AG04450 (cell line): ENCODE measurements at places on chromosomes 2 and 18.

GRCh38 chr2:232741972-232742371, 34.4 kb downstream of the KCNJ13 start:
- DNase-seq = no peak

GRCh38 chr2:217671075-217671474, 331.7 kb downstream of the TNS1 start:
- no peak for DNase-seq

- DNase-seq = no peak
Measured at GRCh38 chr2:23385748-23386338, 864 bp downstream of the KLHL29 start.

- DNase-seq = no peak
Measured at GRCh38 chr2:241895712-241896641, 26.4 kb downstream of the RTP5 start.

DNA sequence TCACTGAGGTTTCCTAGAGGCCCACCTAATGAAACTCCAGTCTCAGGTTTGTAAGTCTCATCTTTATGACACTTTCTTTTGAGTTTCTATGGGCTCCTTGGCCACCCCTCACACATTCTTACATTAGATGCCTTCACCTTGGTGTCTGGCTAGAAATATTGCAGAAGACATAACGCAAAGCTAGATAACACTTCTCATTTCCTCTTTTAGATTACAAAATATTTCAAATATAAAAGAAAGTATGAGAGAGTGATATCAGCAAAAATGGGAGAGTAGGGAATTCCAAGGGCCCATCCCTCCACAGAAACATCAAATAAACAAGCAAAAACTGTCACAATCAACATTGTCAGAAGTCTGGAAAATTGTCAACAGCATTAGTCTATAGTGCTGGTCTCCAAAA, 43.3 kb upstream of the ZCCHC2 start:
- no peak for DNase-seq

DNA sequence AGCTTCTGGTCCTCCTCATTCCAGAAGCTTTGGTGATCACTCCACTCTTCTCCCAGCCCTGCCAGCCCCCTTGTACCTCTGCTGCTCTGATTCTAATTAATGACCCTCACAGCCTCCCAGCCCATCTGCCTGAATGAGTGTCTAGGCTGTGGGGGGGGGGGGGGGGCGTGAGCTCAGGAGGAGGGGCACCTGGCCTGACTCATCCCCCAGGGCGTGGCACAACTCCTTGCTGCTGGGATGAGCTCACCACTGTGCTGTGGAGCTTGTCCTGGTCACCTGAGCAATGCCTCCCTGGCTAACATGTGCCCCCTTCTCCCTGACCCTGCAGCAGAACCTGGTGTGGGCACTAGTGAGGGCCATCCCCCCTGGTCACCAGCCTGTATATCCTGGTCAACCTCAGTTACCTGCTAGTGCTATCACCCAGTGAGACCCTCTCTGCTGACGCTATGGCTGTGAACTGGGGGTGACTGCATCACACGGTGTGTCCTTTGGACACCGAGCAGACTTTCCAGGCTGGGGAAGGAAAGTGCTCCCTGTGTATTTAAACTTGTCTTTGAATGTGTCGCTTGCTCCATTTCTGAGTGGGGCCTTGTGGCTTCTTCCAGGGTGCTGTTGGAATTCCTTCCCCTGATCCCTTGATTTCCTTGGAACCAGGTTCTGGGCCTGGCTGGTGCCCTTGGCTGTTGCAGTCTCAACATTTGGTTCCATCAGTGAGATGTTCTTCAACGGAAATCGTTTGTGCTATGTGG, 41.5 kb upstream of the PUM2 start:
- no peak for DNase-seq

- DNase-seq = no peak
Measured at GRCh38 chr2:203870481-203870880, 2.9 kb downstream of the CTLA4 start.

GRCh38 chr2:60873381-60873780, 8.0 kb upstream of the REL start:
- no peak for DNase-seq

- no peak for DNase-seq
Measured at GRCh38 chr2:28325567-28326468, 66.8 kb upstream of the FOSL2 start.

DNA sequence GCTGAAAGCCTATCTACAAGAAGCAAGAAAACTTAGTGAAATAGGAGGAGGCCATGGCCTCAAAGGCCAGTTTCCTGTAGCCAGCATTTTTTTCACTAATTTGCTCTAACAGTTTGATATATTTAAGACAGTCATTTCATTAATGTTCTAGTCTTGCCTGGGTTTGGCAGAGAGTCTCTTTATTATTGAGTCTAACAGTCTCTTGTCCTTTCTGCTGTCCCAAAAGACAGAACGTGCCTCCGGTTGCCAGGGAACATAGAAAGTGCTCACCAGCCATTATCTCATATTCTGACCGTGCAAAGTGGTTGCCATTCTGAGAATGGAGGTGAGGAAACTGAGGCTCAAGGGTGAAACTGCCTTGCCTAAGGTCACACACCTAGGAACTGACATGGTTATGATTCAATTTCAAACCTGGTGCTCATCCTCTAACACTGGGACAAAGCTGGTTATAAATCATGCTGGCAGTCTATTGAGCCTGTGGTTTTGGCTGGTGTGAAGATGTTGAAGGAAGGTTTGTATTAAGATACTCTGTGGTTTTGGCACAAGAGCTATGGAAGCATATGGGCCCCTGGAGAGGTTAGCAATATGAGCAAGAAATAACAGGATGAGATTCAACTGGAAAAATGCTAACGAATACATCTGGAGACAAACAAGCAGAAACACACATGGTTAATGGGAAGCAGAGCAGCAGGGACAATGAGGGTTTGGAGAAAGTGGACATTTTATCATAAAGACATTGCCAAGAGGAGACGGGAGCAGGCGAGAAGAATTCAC, 903.3 kb upstream of the KLHL29 start:
- DNase-seq = no peak

DNA sequence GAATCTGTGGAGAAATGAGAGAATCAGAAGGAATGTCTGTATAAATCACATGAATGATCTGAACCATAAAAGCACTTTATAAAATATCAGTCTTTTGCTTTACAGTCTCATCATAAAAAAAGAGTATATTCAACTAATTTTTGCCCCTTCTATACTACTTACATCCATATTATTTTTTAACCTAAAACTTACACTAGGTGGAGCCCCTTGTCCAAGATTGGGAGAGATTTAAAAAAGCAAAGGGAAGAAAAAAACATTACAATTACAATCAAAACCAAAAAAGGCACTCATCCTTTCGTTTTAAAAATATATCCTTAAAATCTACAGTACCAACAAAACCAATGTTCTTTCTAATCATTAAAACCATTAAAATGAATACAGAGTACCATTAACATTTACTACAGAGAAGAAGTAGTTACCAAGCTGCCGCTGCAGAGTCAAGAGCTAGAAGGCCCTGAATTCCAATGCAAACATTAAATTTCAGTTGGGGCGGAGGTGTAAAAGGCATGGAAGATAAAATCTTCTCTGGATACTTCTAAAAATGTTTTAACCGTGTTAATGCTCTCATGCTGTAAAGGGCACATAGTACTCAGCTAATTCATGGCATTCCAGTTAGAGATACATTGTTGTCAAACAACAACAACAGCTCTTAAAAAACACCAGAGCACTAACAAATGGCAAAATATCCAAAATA, 56.7 kb upstream of the EPB41L3 start:
- no peak for DNase-seq

- no peak for DNase-seq
Measured at GRCh38 chr18:74378179-74378682, 62.6 kb downstream of the C18orf63 start.

GRCh38 chr2:51028829-51029228, 3.1 kb downstream of the NRXN1 start:
- no peak for DNase-seq

- no peak for DNase-seq
Measured at GRCh38 chr18:45413180-45413836, 202.0 kb upstream of the SLC14A2 start.

GRCh38 chr2:234189786-234190300, 139.3 kb downstream of the SPP2 start:
- DNase-seq = no peak

DNA sequence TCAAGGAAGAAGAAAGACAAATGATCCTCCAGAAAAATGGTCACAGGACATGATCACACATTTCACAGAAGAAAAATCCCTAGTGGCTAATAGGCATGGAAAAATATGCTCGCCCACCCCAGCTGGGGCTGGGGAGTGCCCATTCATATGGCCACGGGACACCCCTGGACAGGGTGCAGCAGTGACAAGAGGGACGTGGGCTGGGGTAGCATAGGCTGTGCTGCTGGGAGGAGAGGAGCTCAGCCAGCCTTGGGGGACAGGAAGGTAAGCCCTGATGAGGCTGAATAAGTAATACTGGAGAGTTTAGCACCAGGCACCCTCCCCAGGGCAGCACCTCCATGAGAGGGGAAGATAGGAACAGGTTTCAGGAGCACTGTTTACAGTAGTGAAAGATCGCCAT, 254.9 kb upstream of the HS6ST1 start:
- DNase-seq = no peak

DNA sequence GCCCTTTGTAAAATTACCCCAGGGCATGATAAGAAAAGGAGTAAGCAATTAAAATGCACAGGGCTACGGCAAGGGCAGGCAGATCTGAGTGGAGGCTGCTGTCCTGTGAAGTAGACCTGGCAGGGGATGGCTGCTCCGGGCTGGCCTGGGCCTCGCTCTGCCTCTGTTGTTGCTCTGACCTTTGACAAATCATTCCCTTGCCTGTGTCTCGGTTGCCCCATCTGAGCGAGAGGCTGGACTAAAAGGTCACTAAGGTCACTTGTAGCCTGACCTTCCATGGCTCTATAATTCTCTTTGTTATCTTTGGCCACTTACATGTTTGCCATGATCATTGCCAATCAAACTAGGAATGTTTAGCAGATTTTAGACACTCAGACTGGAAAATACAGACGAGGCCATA, 118.1 kb downstream of the KLHL29 start:
- no peak for DNase-seq

- no peak for DNase-seq
Measured at GRCh38 chr18:37207343-37207742, 358.3 kb downstream of the CELF4 start.

DNA sequence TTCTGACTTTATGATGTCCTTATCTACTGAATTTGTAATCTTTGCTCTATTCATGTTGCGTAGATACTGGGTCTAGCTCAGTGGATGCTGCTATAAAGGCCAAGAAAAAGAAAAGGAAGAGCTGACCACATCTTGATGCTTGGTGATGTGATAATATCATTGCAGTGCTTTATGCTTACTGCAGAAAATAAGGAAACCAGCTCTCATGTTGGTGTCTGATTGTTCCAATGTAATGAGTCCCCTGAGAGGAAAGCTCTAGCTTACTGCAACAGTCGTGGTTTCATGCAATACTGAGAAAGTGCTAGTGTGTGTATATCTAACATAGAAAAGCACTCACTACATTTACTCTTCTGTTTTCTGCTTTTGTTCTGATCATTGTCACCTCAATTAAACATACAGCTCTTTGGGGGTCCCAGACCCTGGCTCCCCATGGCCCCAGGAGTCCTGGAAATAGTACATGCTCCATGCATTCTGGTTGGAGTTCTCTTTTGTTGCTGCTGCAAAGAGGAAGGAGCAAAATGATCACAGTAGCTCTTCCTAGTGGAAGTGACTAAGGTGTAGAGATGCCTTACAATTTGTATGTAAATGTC, 338.8 kb downstream of the CYRIA start:
- no peak for DNase-seq

- DNase-seq = no peak
Measured at GRCh38 chr2:219509780-219510511, 4.3 kb upstream of the ASIC4 start.

- no peak for DNase-seq
Measured at GRCh38 chr2:138170485-138170884, 206.2 kb downstream of the HNMT start.

- DNase-seq = no peak
Measured at GRCh38 chr2:150188800-150189199, 298.7 kb downstream of the RND3 start.

DNA sequence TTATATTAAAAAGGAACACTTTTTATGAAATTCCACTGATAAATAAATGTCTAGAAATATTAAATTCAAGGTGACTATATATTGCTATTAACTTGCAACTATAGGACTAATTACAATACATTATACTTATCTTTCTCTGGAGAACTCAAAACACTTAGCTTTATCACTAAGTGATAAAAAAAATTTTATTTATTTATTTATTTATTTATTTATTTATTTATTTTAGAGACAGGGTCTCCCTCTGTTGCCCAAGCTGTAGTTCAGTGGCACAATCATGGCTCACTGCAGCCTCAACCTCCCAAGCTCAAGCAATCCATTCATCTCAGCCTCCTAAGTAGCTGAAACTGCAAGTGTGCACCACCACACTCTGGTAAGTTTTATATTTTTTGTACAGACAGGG, 451.1 kb downstream of the DSC3 start:
- DNase-seq = no peak

GRCh38 chr2:11680901-11681721, 11.1 kb upstream of the NTSR2 start:
- no peak for DNase-seq

GRCh38 chr18:13725566-13726231, 659 bp downstream of the FAM210A start:
- no peak for DNase-seq

GRCh38 chr2:55357927-55358326, 61.7 kb downstream of the CCDC88A start:
- DNase-seq = no peak

- no peak for DNase-seq
Measured at GRCh38 chr18:36328385-36328858, 30.9 kb downstream of the FHOD3 start.

- DNase-seq = no peak
Measured at GRCh38 chr2:149489452-149489851, 98.1 kb downstream of the MMADHC start.

DNA sequence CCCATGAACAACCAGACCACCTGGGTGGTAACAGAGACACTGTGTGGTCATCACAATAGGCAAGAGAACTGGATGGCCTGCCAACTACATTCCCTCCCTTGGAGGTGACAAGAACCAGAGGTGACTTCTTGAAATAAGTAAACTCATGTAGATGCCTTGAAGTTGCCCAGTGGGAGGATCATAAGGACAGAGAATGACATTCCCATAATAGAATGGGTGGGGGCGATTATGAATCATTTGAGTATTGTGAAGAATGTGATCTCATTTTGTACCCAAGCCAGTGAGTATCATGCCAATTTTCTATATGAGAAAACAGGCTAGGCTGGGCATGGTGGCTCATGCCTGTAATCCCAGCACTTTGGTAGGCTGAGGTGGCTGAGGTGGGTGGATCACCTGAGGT, 211.4 kb upstream of the GYPC start:
- no peak for DNase-seq

- no peak for DNase-seq
Measured at GRCh38 chr2:31693882-31694281, 113.1 kb upstream of the SRD5A2 start.

DNA sequence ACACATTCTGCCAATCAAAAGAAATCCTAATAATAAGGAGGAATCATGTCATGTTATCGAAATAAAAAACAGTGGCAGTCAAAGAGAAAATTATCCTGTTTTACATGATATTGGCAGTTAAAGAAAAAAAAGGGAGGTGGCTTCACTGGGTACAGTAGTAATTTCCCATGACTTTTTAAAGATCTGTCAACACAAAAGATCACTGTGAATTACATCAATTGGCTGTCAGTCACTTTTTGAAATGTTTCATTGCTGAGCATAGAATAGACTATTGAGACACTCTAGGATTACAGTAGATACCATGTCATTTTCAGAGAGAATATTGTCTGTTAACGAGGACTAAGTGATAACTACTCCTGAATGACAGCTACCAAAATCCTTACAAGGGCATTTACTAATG, 335.7 kb upstream of the CYP26B1 start:
- no peak for DNase-seq
